Calu3 (cell line): ENCODE measurements at places on chromosomes 16 and 17. TPM values are rescaled to one million over a fixed set of nuclear protein-coding genes. Genes with fewer than 3 reads are reported as not detected.

- no peak for DNase-seq
Observed at GRCh38 chr16:86492267-86492960, 17.9 kb upstream of the FOXF1 start.

Gene KRT36
- not detected in 2 replicates for total RNA-seq

Gene PERCC1
- total RNA-seq = not detected in 2 replicates

- DNase-seq = no peak
Observed at GRCh38 chr16:78473031-78473699, 373.7 kb downstream of the WWOX start.

DNA sequence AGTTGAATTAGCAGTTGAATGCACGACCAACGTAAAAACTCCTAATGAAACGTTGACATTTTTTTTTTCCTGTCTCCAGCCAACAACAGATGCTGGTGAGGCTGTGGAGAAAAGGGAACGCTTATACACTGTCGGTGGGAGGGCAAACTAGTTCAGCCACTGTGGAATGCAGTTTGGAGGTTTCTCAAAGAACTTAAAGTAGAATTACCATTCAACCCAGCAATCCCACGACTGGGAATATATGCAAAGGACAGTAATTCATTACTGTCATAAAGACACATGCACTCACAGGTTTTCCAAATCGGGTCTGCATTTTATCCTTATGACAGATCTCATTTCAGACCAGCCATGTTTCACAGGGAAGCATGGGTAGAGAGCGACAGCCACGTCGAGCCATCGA is 3.5 kb upstream of the WFDC1 start:
- DNase-seq = no peak

DNA sequence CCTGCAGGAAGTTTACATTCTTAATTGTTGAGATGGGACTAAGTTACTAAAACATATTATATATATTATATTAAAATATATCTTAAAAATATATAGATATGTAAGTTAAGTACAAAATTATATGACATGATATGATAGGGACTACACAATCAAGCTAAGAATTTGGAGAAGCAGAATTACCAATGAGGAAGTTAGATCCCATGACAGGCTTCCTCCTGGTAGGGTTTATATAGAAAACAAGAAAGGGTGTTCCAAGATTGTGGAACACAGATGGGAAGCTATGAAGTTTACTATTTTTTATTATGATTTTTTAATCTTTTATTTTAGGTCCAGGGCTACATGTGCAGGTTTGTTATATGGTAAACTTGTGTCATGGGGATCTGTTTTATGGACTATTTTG is 260.8 kb upstream of the ZFHX3 start:
- no peak for DNase-seq

GRCh38 chr16:81137754-81138153 is 41.6 kb upstream of the GCSH start:
- no peak for DNase-seq

DNA sequence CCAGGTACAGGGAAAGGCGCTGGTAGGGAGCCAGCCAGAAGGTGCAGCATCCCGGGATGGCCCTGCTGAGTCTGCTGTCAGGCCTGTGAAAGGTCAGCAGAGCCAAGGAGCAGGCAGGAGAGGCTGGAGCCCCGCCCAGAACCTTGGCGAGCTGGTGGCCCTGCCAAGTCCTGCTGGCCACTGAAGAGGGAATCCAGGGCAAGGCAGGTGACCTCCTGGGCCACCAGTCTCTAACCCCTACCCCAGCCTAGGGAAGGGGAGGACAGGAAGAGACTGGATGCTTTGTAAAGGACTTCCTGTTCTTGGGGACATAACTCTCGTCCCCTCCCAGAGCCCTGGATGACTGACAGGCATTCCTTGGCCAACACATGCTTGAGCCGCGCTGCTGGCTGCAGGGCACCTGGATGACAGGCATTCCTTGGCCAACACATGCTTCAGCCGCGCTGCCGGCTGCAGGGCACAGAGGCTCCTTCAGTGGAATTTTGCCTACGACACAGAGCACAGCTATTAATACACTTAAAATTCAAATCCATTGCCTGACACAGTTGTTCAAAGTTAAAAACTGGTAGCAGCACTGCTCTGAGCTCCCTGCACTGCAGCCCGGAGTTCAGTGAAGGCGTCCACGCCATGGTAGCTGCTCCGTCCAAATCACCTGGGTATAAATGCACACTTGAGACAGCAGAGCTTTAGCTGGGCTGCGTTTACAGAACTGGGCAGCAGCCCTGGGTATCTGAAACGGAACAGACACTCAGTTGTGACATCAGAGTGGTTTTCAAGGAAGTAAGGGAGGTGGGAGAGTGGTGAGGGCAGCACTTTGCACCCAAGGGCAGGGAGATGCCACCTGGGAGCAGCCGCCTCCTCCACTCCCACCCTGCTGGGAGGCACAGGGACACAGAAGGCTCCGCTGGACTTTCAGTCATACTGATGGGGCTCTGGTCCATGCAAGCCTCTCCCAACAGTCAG is 2.0 kb upstream of the BRICD5 start:
- DNase-seq = peak; percentile 53

Gene C16orf92
- total RNA-seq = not detected in 2 replicates

- DNase-seq = no peak
Observed at GRCh38 chr16:78693496-78693895, 594.0 kb downstream of the WWOX start.

- DNase-seq = peak; percentile 50
Observed at GRCh38 chr17:65231662-65232335, 94.6 kb downstream of the RGS9 start.

DNA sequence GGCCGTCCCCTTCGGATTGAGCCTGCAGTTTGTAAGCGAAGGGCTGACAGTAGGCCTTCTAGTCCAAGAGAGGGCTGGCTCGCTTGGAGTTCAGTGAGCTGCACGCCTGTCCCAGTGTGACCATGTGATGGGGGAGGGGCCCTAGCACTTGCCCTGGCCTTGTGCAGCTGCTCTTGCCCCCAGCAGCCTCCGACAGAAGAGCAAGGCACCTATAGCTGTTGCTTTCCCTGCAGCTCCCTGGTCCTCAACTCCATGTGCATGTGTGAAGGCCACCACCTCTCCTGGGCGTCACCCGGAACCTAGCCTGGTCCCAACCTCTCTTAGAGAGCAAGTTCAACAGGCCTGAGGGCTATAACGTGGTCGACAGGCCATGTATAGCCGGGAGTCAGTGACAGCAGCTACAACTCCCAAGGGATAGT is 5.6 kb downstream of the SPHK1 start:
- no peak for DNase-seq

DNA sequence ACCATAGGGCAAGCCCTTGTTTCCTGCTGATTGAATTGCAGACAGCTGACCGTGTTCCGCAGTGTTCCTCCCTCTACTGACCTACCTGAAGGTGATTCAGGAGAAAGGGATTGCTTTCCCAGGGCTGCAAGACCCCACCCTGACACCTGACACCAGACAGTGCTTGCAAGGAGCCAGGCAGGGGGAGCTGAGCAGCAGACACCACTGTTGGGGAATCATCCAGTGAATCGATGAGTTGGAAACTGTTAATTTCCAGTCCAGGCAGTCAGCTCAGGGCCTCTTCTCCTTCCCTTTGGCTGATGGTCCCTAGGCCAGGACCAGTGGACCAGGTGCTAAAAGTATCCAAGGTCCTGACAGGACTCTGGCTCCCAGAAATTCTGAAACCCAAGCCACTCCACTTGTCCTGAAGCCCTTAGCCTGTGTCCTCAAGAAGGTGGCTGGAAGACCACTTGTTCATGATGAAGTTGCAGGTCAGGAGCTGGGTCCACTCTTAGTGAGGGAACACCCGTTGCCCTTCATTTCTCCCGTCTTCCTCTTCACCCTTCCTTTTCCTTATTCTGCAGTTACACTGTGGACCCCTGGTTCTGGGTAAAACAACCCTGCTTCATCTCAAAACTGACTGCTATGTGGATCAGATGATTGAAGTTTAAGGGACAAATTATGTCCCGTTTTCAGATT is 9.5 kb upstream of the UNK start:
- DNase-seq = no peak

Gene ASGR2
- total RNA-seq = not detected in 2 replicates

DNA sequence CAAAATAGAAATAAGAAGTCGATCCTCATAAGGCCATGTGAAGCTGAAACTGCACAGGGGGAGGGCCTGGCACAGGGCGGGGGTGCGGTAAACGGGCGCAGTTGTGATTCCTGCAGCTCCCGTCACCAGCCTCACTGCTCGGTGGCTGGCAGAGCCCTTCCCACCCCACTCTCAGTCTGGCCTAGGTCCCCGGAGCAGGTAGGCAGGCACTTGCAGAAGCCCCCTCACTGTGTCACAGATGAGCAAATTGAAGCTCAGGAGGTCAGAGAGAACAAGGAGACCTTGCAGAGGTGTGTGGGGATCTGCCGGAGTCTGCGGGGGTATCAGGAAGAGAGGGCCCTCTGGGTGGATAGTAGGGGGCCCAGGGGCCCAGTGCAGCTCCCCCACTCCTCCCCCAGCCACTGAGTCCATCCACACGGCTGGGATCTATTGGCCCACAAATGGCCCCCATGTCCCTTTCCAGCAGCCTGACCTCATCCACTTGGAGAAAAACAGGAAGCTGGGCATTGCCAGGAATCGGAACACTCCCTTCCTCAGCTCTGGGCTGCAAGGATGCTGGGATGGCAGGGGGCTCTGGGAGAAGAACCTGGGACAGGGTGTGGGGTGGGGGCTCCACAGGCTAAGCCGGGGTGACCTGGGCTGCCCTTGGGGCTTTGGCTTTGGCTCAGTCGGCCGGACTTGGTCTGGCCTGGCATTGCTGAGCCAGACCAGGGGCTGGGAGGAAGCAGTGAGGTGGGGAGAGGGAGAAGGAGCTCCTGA is 21.4 kb upstream of the MAP3K14 start:
- no peak for DNase-seq

DNA sequence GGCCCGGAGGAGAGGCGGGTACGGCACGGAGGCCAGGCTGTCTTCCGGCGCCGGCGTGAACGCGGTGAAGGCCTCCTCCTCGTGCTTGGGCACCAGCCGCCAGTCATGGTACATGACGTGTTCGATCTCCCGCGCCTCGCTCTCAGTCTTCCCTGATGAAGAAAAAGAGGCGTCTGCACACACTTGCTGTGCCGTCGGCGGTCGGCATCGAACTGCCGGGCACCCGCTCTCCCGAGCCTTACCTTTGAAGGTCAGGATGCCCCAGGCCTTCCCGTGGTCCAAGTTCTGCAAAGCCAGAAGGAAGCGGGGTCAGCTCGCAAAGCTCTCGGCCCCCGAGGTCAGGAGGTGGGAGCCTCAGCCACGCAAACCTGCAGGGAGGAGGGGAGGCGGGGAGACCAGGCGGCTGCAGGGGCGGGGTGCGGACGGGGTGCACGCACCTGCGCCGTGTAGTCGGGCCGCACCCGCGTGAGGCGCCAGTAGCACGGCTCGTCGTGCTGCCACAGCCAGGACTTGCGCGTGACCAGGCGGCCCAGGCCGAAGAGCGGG is at the start of gene EME2:
Gene EME2 (plus strand): TSS at position 449 of the 546 bp plus-strand sequence. CDS start 418 bp downstream, outside the sequence.
- peak; percentile 27 for DNase-seq

DNA sequence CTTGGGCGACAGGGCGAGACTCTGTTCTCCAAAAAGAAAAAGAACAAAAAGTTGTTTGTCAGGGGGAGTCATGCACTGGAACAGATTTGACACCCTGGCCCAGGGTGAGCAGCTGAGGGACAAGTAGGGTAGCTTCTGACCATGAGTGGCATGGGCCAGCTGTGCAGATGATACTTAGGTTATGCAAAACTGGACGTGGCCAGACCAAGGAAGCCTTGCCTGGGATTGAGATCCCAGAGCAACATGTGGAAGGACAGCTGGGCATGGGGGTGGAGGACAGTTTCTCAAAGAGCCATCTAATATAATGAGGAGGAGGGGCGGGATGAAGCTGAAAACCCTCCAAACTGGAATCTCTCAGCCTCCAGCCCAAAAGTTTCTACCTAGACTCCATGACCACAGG is 19.6 kb upstream of the SLC35B1 start:
- no peak for DNase-seq

GRCh38 chr17:80850817-80851216 is 140.8 kb upstream of the CHMP6 start:
- no peak for DNase-seq

GRCh38 chr17:39812466-39812865 is 51.6 kb downstream of the IKZF3 start:
- peak; percentile 82 for DNase-seq

GRCh38 chr16:4928227-4928626 is 8.7 kb downstream of the PPL start:
- no peak for DNase-seq

Gene ABCC12
- total RNA-seq = not detected in 2 replicates

Gene CCL2
- 1.8 and 6.0 TPM in 2 replicates for total RNA-seq

Gene COX6A2
- not detected in 2 replicates for total RNA-seq

- peak; percentile 93 for DNase-seq
Observed at GRCh38 chr17:36533935-36534839, 481 bp downstream of the MYO19 start.

- no peak for DNase-seq
Observed at GRCh38 chr16:62272035-62272434, 235.8 kb upstream of the CDH8 start.

GRCh38 chr16:75445298-75445697 is 12.0 kb upstream of the CFDP1 start:
- no peak for DNase-seq

GRCh38 chr16:54957403-54958166 is 26.9 kb downstream of the IRX5 start:
- DNase-seq = peak; percentile 81

DNA sequence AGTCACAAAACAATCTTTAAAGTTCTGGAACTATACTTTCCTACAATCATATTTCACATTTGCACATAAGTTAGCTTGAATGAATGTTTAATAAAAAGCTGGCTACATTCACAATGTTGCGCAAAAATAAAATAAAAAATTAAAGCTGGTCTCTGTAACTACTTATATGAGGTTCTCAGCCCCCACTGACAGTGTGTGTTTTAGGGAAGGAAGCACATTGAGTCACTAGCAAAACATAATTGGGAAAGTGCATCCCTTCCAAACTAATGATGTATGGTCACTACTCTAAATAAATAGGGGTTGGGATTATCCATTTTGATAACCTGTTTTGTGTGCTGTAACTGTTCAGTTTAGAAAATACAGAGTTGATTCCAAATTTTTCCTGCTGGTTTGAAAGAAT is 251.9 kb downstream of the IRX3 start:
- no peak for DNase-seq
